Activated CD4-positive, alpha-beta T cell treated with anti-CD3 and anti-CD28 coated beads for 36 hours (primary cell): ENCODE measurements at places on chromosomes 11 and 22. TPM values are rescaled to one million over a fixed set of nuclear protein-coding genes. Genes with fewer than 3 reads are reported as not detected.
A peak's percentile ranks its signal among the peaks of the same experiment; 100 is the strongest.

DNA sequence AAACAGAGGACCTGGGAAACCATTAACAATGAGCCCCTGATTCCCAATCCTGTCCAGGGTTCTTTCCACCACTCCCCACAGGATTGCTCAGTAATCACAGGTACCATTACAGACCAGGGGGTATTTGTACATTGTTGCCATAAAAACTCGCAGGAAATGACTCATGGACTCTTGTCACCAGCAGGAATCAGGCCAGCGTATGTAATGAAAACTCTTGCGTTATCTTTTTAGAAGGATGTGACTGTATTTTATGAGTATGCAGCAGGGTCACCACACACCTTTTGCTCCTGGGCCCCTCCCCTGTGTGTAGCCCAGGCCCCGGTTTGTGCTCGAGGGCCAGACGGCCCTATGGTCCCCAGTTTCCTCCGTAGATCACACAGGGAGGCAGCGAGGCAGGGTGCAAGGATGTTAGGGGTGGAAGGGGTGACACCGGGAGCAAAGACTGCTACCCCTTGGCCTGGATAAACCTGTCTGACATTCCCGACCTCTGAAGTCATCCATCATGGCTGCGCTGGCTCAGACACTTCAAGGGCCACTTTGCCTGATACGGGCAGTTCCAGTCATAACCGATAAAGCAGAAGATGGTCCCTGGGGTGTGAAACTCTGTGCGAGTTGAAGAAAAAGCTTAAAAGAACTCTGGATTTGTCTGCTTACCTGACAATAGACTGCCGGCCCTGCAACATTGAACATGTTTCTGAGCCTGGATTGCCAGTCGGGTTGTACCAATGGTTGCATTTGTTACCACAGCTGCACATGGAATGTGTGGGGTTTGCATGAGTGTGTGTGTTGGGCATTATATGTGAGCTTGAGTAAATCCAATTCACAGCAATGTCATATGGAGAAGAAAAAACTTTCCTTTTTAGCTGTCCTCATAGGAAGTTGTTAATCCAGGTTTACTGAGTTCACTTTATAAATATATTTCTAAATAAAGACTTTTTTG lies 56.9 kb downstream of the MICAL2 start:
- H3K36me3 ChIP-seq: peaks cover 29% of the 10 kb centered on the region
- DNase-seq: peak; percentile 68
- no peaks in the 10 kb centered on the region for H3K27me3 ChIP-seq
- H3K4me3 ChIP-seq: no peak overlapping the region
- peaks cover 42% of the 10 kb centered on the region for H3K4me1 ChIP-seq
- H3K27ac ChIP-seq: peak overlapping the region; percentile 74

Gene PGM2L1
- 11.0 TPM for total RNA-seq

Gene CLDN5
- not detected for total RNA-seq

Gene C22orf42
- not detected for total RNA-seq

GRCh38 chr11:16027621-16028020 lies 328.7 kb downstream of the SOX6 start:
- no peak for DNase-seq
- no peaks in the 10 kb centered on the region for H3K27me3 ChIP-seq
- no peaks in the 10 kb centered on the region for H3K4me1 ChIP-seq
- H3K36me3 ChIP-seq: no peaks in the 10 kb centered on the region

Gene KCNJ1
- total RNA-seq: not detected

GRCh38 chr11:95853138-95853537 lies 62.8 kb downstream of the CEP57 start:
- H3K4me3 ChIP-seq: no peak overlapping the region
- no peak overlapping the region for H3K27ac ChIP-seq
- H3K36me3 ChIP-seq: peaks cover 2% of the 10 kb centered on the region
- no peaks in the 10 kb centered on the region for H3K27me3 ChIP-seq
- no peak for DNase-seq
- no peaks in the 10 kb centered on the region for H3K4me1 ChIP-seq

DNA sequence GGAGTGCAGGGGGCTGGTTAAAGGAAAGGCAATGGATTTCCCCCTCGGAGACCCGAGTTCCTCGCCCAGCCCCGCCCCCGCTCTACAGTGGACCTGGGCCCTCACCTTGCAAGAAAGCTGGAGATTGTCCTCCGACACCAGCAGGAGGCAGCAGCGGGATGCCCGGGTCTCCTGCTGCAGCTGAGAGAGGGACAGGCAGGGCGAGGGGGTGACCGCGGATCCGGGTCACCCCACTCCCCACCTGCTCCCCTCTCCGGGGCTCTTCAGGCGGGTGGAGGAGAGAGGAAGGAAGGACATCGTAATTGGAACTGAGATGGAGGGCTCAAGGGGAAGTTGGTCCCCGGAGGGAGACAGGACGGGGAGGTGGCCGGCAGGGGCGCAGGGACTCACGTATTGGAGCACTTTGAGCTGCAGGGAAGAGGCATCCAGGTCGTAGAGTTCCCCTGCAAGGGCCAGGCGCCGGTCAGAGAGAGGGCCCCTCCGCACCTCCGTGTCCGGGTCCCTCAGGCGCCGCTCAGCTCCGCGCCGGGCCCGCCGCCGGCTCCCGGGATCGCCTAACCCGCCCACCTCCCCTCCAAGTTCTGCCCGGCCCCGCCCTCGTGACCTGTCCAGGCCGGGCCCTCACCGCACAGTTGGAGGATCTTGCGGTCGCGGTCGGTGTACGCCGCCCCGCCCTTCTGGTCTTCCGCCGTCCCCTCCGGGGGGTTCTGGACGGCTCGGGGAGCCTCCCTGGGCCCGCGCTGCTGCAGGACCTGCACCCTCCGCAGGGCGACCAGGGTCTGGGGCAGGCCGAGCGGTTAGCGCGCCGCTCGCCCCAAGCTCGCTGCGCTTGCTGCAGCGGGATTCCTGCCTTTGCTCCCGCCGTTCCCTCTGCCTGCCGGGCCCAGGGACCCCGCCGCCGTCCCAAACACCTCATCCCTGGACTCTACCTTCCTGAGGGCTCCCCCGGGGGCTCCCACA lies 84.1 kb downstream of the PDE2A start:
- H3K27ac ChIP-seq: no peak overlapping the region
- peaks cover 42% of the 10 kb centered on the region for H3K27me3 ChIP-seq
- peaks cover 32% of the 10 kb centered on the region for H3K4me1 ChIP-seq
- H3K4me3 ChIP-seq: peak overlapping the region; percentile 49
- no peaks in the 10 kb centered on the region for H3K36me3 ChIP-seq
- DNase-seq: peak; percentile 77

DNA sequence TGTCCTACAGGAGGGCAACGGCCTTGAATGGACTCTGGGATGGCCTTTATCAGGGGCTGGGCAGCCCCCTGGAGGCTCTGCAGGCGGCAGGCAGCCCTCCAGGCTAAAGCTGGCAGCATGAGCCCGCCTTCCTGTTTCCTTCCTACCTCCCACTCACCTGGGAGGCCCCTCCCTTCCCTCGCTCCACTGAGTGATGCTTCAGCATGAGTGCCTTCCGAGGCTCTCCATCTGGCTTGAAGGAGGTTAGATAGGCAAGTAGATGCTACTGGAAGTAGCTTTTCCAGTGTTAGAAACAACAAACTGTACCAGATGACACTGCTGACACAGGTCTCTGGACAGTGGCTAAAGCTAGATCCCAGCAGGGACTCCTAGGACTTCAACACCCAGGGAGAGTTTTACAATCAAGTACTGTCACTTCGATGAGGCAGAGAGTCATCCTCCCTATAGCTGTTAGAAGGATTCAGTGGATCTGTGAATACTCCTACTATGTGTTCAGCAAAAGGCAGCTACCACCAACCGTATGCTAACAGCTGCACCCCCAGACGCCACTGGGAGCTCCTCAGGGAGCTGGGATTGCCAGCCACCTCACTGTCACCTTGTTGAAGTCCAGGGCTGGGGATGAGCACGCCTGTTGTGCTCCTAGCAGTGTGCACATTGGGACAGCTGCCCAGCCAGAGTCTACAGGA lies 4.1 kb upstream of the SLC25A1 start:
- H3K27ac ChIP-seq: no peak overlapping the region
- H3K4me1 ChIP-seq: peaks cover 18% of the 10 kb centered on the region
- H3K4me3 ChIP-seq: no peak overlapping the region

DNA sequence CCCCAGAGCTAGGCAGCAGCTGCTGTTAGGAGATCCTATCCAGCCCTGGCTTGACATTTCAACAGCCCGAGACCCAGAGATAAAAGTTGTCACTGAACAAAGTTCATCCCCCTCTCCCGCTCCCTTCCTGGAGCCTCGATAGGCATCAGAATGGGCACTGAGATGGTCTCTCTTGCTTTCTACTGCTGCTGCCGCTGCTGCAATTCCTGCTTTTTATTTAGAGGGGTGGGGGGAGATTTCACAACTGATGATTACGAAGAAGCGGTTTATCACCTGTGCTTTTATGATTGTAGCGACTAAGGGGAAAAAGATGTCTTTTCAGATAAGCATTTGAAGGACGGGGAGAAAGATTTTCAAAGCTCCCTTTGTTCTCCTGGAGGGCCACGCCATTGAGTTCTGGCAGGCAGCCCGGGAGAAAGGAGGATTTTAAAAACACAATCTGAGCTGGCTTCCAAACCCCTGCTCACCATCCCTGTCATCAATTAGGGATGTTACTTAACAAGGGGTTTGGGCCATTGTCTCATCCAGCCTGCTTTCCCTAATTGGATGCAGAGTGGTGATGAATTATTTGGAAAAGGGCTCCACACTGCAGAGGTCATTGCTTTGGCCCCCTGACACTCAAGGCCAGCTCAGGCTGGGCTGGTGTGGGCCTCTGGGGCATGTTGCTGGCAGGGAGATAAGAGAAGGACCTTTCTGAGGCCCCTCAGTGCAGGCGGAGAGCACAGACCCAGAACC lies 344.7 kb downstream of the BUD13 start:
- peaks cover 7% of the 10 kb centered on the region for H3K27me3 ChIP-seq
- H3K4me3 ChIP-seq: no peak overlapping the region
- no peak for DNase-seq

- H3K27ac ChIP-seq: no peak overlapping the region
- H3K36me3 ChIP-seq: no peaks in the 10 kb centered on the region
- no peak for DNase-seq
- H3K27me3 ChIP-seq: peaks cover 21% of the 10 kb centered on the region
- H3K4me1 ChIP-seq: no peaks in the 10 kb centered on the region
Observed at GRCh38 chr11:113546757-113547507, 71.7 kb upstream of the DRD2 start.

- H3K36me3 ChIP-seq: no peaks in the 10 kb centered on the region
- DNase-seq: no peak
- peaks cover 9% of the 10 kb centered on the region for H3K27me3 ChIP-seq
Observed at GRCh38 chr11:60282286-60282685, 1.8 kb downstream of the MS4A4A start.

GRCh38 chr22:26857169-26857568 lies 199.8 kb downstream of the MIAT start:
- H3K4me1 ChIP-seq: no peaks in the 10 kb centered on the region
- no peaks in the 10 kb centered on the region for H3K27me3 ChIP-seq
- no peak for DNase-seq
- H3K27ac ChIP-seq: no peak overlapping the region
- no peak overlapping the region for H3K4me3 ChIP-seq
- no peaks in the 10 kb centered on the region for H3K36me3 ChIP-seq

DNA sequence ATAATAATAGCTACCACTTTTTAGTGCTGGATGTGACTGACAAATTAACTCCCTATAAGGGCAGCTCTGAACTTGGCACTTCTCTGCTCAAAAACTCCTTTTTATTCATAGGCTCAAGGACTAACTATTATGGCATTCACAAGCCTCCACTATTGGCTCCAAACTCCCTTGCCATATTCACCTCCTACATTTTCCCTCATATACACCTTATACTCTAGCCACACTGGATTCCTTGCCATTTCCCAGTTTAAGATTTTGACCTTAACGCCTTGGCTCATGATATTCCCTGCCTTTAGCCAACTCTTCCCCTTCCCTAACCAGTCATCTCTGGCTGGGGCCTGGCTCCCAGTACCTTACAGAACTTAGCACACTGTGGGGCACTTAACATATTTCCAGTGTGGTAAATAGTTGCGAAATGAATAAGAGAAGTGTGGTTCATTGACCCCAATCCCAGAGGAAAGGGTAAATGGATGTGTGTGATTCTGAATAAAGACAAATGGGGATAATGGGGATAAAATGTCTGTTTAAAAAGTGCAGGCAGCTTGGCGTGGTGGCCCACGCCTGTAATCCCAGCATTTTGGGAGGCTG lies 40.0 kb upstream of the SORL1 start:
- H3K27me3 ChIP-seq: no peaks in the 10 kb centered on the region
- no peak for DNase-seq
- no peaks in the 10 kb centered on the region for H3K36me3 ChIP-seq
- no peak overlapping the region for H3K4me3 ChIP-seq

- no peak overlapping the region for H3K4me3 ChIP-seq
- peak; percentile 49 for DNase-seq
- no peaks in the 10 kb centered on the region for H3K36me3 ChIP-seq
- no peak overlapping the region for H3K27ac ChIP-seq
- H3K27me3 ChIP-seq: no peaks in the 10 kb centered on the region
Observed at GRCh38 chr11:1876361-1877063, 15.2 kb downstream of the PRR33 start.

DNA sequence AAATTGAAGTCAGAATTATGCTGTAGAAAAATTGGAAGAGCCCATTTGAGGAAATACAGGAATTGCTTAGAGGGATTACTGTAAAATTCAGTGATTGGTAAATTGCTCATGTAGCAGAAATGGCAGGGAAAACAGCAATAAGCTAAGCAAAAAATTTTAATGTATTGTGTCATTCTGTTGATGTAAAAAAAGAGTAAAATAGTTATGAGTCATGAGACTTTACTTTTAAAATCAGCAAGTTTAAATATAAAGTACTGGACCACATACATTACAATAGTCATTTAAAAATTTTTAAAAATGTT lies 10.4 kb downstream of the PDHX start:
- H3K27ac ChIP-seq: no peak overlapping the region
- H3K27me3 ChIP-seq: no peaks in the 10 kb centered on the region
- H3K4me1 ChIP-seq: peaks cover 19% of the 10 kb centered on the region
- DNase-seq: no peak
- H3K36me3 ChIP-seq: peaks cover 1% of the 10 kb centered on the region
- H3K4me3 ChIP-seq: no peak overlapping the region

GRCh38 chr11:701741-702461 lies 4.1 kb upstream of the EPS8L2 start:
- H3K4me3 ChIP-seq: no peak overlapping the region
- peaks cover 4% of the 10 kb centered on the region for H3K36me3 ChIP-seq
- no peak for DNase-seq
- no peak overlapping the region for H3K27ac ChIP-seq
- H3K4me1 ChIP-seq: peaks cover 14% of the 10 kb centered on the region
